ENCODE measurements at places on chromosomes 1 and 21.

DNA sequence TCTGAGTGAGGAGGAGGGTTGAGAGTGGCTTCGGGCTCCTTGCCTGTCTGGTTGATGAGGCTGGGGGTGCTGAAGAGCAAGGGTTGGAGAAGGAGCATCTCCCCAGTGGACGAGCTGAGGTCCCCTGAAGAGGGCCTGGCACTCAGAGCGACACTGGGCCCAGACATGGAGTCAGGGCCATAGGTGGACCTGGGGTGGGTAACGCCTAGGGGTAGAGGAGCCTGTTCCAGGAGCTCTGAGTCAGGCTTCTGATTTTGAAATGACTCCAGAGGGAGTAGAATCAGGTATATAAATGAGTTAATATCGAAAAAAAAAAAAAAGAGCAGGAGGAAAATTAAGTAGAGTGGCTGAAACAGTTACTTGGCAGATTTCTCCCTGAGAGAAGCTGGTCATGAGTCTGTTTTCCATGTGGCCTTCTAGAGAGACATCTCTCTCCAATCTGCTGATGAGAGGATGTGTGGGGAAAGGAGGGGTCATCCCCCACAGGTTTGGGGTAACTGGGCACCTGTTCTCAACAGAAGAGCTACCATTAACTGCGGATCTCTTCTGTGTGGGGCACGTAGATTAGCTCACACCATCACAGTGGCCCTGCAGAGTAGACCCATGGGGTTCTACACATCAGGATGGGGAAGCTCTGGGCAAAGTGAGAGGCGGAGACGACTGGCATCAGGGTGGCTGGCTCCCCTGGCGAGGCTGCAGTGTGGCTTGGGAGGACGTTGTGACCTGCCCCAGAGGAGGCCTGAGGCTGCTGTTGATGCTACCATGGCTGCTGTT, 115.5 kb downstream of the DHRS3 start:
- no peak for DNase-seq

- DNase-seq = no peak
Measured at GRCh38 chr1:244054247-244054923, 3.3 kb downstream of the ZBTB18 start.

GRCh38 chr1:101943237-101943636, 53.5 kb downstream of the OLFM3 start:
- no peak for DNase-seq

DNA sequence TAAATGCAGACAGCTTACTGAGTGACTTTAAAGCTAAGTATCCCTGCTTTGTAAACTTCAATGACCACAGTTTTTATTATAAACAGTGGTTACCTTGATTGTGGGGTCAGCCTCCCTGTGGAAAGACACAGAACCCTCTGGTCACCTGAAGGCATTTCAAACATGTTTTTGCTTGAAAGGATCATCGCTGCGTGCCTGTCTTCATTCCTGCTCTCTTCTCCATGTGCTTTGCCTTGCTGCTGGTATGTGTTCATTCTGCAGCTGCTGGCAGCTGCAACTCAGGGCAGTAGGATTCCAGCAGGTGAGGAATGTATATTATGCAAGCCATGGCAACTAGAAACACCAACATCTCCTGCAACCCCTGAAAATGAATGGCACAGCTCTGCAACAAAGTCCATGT, 81.0 kb upstream of the VAV3 start:
- no peak for DNase-seq

DNA sequence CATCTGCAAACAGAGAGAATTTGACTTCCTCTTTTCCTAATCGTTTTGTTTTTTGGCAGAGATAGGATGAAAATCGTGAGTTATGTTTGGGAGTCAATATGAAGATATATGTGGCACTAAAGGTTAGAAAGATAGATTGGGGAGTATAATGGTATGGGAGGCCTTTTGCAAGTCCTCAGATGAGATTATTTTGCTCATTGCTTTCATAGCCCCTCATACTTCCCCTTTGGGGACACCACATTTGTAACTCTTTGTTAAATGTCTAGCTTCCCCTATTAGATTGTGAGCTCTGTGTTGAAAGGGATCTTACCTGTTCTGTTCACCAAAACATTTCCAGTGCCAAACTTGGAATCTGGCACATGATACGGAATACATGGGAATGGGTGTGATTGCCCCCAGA, 30.2 kb downstream of the RAVER2 start:
- DNase-seq = no peak

DNA sequence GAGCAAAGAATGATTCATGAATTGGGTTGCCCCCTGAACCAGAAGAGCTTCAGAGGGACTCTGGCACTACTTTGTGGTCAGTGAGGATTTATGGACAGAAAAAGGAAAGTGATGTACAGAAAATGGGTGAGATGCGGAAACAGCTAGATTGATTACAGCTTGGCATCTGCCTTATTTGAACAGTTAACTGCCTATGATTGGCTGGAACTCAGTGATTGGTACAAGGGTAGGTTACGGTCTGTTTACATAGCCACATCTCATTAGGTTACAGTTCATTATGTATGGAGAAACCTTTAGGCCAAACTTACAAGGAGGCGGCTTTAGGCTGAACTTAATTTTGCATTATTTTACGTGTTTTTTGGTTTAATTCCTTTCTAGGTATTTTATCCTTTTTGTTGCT, 29.0 kb upstream of the RHOU start:
- no peak for DNase-seq

DNA sequence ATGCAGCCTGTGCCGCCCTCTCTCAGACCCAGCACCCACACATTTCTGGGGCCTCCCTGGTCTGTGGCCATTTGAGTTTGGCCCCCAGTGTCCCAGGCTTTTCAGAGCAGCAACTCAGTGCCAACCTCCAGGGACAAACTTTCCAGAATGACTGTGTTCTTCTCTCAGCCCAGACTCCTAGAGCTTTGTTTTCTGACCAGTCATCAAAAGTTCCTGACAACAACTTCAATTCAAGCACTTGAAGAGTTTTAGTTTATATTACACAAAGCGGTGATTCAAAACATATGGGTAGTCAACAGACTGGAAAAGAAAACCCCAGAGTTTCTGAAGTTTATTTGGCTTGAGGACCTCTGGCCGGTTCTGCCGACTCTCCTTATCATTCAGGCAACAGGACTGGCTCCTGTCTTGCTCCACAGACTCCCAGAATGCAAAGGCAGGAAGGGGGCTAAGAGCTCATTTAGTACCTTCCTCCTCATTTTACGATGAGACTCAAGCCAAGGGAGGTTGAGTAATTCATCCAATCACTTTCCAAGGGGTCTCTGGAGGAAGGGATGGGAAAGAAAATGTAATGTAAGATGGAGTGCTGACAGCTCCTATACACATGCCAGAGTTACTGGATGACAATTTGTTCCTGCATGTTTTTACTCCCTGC, 27.0 kb upstream of the TIAM1 start:
- DNase-seq = no peak

GRCh38 chr1:168441745-168442144, 102.1 kb downstream of the XCL2 start:
- DNase-seq = no peak

DNA sequence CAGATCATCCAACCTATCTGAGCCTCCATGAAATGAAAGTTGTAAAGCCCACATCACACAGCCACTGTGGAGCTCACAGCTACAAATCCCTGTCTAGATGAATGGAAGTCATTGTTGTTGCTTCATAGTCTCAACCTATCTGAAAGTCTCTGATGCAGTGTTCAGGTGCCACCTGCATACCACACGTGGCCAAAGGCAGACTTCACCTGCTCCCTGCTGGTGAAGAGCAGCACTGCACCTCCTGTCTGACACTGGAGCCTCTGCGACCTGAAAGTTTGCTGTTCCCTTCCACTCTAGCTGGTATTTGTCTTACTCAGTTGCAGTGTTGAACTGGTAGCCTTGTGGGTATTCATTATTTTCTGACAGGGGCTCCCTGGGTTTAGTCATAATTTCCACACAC, 18.4 kb downstream of the LORICRIN start:
- DNase-seq = peak; percentile 28

DNA sequence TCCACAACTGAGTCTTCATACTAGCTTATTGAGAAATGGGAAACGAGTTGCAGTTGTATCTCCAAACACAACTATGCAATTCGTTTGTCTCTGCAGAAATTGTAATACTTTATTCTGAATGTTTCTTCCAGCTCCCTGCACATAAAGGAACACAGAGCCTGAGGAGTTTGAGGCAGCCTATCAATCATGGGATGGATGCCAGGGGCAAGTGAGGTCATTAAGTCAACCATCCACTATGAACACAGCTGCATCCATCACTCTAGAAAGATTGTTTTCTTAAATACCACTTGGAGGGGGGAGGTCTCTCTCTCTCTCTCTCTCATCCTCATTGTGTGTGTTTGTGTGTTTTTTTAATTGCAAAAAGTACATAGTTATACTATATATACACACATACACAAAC, 2.9 kb upstream of the PSMB2 start:
- no peak for DNase-seq

- no peak for DNase-seq
Measured at GRCh38 chr1:8560035-8560434, 242.1 kb downstream of the SLC45A1 start.

GRCh38 chr1:77927414-77927813, 39.0 kb downstream of the NEXN start:
- no peak for DNase-seq

GRCh38 chr1:22117851-22118250, 25.0 kb downstream of the WNT4 start:
- DNase-seq = no peak

DNA sequence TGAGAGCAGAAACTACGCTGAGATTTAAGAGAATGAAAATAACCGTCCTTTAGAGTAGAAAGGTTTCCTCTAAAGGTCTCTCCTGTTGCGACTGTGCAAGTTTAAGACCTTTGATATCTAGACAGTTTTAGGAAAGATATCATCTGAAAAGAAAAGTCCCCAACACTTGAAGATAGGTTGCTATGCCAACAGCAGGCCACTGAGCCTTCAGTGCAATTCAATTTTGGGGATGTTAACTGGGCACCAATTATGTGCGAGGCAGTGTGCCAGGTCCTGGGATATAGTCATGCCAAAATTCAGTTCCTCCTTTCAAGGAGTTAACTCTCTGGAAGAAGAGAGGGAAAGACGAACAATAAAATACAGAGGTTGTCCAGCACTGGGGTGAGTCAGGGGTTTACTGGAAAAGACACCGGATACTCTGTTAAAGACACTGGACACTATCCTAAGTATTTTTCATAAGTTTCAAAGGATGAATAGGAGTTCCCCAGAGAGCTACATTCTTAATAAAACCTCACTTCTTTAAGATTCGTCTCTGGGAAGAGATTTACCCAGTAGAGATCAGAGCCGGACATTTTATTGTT, 25.5 kb upstream of the ZNF281 start:
- no peak for DNase-seq

DNA sequence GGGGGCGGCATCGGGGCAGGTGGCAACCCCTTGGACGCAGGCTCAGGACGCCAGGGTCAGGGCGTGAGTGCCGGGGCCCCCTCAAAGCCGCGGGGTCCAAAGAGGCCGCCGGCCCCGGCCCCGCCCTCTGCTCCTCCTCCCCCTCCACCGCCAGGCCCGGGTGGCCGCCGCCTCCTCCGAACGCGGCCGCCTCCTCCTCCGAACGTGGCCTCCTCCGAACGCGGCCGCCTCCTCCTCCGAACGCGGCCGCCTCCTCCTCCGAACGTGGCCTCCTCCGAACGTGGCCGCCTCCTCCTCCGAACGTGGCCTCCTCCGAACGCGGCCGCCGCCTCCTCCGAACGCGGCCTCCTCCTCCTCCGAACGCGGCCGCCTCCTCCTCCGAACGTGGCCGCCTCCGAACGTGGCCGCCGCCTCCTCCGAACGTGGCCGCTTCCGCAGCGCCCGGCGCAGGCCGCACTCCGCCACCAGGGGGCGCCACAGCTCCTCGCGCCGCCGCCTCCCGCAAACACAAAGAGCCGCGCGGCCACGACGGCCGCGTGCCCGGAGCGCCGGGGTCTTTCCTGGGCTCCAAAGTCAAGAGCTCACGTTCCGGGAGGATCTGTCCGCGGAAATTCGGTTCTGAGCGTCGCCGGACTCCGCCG, 19.3 kb upstream of the SAMD11 start:
- DNase-seq = peak; percentile 82

- no peak for DNase-seq
Measured at GRCh38 chr1:25110036-25110435, 122.3 kb downstream of the SYF2 start.

DNA sequence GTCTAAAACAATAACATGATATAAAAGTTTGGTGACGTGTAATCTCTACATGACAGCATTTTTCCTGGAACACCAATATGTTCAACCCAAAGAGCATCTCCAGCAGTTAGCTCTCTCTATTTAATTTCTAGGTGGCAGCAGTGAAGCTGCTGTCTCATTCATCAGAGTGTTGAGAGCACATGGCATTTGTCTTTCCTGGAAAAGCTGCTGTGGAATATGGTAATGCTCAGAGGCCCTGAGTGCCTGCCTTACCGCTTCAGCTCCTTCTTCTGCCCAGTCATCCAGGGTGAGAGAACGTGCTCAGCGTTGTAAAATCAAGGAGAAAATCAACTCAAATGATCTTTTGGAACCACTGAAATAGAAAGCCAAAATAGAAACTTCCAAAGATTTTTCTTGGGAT, 640.7 kb downstream of the ADGRL2 start:
- DNase-seq = no peak

GRCh38 chr21:19031953-19032352, 628.4 kb upstream of the TMPRSS15 start:
- DNase-seq = no peak

DNA sequence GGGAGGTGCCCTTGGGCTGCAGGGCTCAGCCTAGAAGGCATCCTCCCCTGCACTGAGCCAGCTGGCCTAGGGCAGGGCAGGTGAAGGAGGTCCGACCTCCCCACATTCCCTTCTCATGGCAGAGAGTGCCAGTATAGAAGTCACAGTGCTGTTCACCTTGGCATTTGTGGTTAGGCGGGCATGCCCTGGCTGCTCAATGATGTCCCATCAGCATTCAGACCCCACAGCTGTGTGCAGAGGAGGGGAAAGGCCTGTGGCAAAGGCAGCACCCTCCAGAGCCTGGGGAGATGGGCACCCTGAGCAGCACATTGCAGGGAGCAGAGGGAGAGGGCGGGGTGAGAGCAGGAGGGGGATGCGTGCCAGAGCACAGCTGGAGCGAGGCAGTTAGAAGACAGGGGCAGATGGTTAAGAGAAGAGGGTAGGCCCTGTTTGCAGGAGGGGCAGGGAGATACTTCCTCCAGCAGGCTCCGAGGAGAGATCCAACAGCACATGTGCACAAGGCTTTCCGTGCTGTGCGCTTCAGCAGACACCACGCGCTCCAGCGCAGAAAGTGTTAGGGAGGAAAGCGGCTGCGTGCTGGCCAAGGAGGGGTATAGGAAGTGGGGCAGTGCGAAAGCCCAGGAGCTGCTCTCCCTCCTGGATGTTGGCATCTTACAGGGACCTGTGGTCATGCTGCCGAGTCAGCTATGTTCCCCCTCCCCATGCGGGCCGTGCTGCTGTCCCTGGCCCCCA, 43.7 kb upstream of the COL6A1 start:
- no peak for DNase-seq

Data from stimulated activated CD4-positive, alpha-beta T cell treated with anti-CD3 and anti-CD28 coated beads, Interleukin-4, amount 100 ng/mL, for 4 hours (primary cell).